Kidney epithelial cell (primary cell): ENCODE measurements at places on chromosomes 1 and 21.

DNA sequence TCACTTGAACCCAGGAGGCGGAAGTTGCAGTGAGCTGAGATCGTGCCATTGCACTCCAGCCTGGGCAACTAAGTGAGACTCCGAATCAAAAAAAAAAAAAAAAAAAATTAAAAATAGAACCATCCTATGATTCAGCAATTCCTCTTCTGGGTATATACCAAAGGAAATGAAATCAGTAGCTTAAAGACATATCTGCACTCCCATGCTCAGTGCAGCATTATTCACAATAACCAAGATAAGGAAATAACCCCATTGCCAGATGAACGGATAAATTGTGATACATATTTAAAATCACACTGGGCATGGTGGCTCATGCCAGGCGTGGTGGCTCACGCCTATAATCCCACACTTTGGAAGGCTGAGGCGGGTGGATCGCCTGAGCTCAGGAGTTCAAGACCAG lies 23.8 kb downstream of the ALDH9A1 start:
- no peak for DNase-seq

DNA sequence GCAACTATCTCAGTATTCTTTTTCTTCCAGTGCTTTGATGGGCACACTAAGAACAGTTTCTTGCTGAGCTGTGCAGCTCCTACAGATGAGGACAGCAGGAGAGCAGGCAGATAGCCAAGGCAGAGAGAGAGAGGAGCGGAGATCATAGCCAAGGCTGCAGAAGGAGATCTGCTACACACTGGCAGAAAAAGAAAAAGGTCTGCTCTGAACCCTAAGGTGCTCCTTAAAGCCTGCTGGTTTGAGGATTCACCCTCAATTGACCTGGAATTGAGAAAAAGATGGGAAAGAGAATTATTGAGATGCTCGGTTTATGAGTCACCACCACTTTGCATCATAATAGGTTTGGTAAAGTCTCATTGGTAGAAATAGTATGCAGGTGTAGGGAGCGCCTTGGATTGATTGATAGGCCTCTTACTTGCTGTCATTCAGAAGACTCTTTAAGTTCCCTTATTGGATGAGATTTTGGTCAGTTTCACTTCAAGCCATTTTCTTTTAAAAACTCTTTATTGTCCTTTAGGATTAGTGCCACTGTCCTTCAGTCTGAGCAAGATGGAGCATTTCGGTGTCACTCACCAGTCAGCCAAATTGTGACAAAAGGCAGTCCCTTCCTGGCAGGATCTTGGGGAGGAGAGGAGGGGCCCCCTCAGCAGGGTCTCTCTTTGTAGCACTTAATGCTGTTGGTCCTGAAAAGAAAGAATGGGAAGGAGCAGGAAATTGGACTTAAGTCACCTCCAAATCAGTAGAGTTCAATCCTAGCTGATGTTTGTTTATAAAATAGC lies 685.0 kb downstream of the ADGRL2 start:
- DNase-seq: no peak

DNA sequence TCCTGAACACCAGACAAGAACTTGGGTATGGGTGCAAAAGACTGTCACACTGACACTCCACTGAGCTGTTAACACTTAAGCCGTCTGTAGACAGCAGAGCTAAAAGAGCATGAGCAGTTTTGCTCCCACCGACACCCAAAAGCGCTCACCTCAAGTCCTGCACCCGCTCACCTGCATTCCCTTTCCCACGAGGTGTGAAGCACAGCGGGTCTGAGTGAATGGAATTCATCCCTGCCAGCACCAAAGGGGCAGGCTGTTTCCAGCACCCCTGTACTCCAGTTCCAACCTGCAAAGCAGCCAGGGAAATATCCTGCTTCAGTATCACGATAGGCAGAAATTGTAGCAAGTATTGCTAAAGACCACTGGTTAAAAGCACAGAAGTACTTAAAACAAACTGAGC lies 28.8 kb downstream of the KRTAP21-3 start:
- DNase-seq: no peak

- DNase-seq: no peak
Observed at GRCh38 chr1:92447033-92447681, 39.6 kb downstream of the GFI1 start.
